Activated CD4-positive, alpha-beta T cell treated with anti-CD3 and anti-CD28 coated beads, Interleukin-2, amount 10 ng/mL, durations not matched to agents 24 days and 14 days (primary cell): ENCODE measurements at places on chromosomes 7 and 10. TPM values are rescaled to one million over a fixed set of nuclear protein-coding genes. Genes with fewer than 3 reads are reported as not detected.

- H3K4me3 ChIP-seq: no peak overlapping the region
- no peak overlapping the region for H3K27ac ChIP-seq
- H3K4me1 ChIP-seq: peaks cover 34% of the 10 kb centered on the region
- H3K27me3 ChIP-seq: no peaks in the 10 kb centered on the region
Measured at GRCh38 chr7:158805414-158805813, 23.9 kb downstream of the ESYT2 start.

DNA sequence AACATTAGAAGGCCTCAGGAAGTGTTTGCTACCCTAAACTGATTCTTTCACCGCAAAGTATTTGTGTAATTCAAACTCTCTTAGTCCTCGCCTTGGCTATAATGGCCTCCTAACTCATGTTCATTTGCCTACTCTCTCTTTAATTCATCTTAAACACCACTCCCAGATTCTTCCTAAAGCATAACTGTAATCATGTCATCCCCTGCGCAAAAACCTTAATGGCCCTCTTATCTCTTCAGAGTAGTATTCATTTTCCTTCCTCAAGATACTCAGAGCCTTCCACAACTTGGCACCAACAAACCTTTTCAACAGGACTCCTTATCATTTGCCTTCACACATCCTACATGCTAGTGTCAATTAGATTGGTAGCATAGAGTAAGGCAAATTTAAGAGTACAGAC is 42.9 kb downstream of the CSTF2T start:
- H3K36me3 ChIP-seq: no peaks in the 10 kb centered on the region
- H3K4me3 ChIP-seq: no peak overlapping the region

- H3K4me1 ChIP-seq: peaks cover 24% of the 10 kb centered on the region
- peaks cover 5% of the 10 kb centered on the region for H3K27me3 ChIP-seq
- H3K36me3 ChIP-seq: no peaks in the 10 kb centered on the region
- H3K27ac ChIP-seq: no peak overlapping the region
- no peak overlapping the region for H3K4me3 ChIP-seq
Measured at GRCh38 chr10:60735244-60735643, 43.0 kb upstream of the CDK1 start.

- H3K4me1 ChIP-seq: peaks cover 44% of the 10 kb centered on the region
- H3K27me3 ChIP-seq: peaks cover 4% of the 10 kb centered on the region
- H3K4me3 ChIP-seq: peak overlapping the region; percentile 39
- peak; percentile 86 for DNase-seq
- H3K27ac ChIP-seq: peak overlapping the region; percentile 79
Measured at GRCh38 chr7:140263277-140263676, 86.5 kb upstream of the KDM7A start.

GRCh38 chr7:99625321-99625720 is 8.6 kb downstream of the ZSCAN25 start:
- H3K27me3 ChIP-seq: no peaks in the 10 kb centered on the region
- no peak for DNase-seq
- H3K4me3 ChIP-seq: peak overlapping the region; percentile 91
- peaks cover 57% of the 10 kb centered on the region for H3K4me1 ChIP-seq

DNA sequence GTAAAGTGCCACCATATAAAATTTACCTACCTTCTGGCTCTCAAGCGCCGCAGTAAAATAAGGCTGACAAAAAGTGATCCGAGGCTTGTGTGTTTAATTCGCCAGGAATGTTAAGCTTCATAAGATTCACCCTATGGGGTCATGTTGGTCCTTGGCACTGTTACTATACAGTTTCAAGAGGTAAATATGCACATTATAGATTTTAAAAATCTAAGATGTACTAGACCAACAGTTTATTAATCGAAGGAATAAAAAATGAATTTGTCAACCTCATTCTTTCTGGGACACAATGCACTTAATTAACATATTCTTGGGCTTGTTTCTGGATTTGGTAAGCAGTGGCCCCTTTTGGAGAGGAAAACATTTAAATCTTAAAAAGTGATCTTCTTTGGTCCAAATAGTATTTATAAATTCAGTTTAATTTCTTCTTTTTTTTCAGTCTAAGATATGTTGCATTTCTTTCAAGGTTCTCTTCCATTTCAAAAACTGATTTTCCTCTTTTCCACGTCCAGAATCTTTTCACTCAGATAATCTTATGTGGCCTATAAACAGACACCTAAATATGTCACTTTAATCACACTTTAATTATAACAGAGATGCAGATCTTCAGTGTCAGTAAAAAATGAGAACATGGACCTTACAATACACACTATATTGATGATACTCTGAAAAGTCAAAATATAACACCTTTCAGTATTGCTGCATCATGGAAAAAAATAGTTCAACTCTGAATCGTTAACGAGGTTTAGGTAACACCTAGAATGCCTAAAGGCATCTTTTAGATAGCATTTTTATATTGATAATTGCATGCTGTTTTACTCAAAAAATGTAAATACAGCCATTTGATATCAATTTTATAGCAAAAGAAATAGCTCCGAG is 3.8 kb upstream of the SKIDA1 start:
- no peak overlapping the region for H3K27ac ChIP-seq
- no peak for DNase-seq
- H3K4me3 ChIP-seq: no peak overlapping the region
- H3K27me3 ChIP-seq: peaks cover 39% of the 10 kb centered on the region
- H3K36me3 ChIP-seq: peaks cover 2% of the 10 kb centered on the region
- peaks cover 35% of the 10 kb centered on the region for H3K4me1 ChIP-seq

- no peak for DNase-seq
- H3K36me3 ChIP-seq: no peaks in the 10 kb centered on the region
- no peaks in the 10 kb centered on the region for H3K27me3 ChIP-seq
- no peak overlapping the region for H3K27ac ChIP-seq
- H3K4me1 ChIP-seq: no peaks in the 10 kb centered on the region
- no peak overlapping the region for H3K4me3 ChIP-seq
Measured at GRCh38 chr10:71067098-71067740, 145.2 kb upstream of the UNC5B start.

- H3K36me3 ChIP-seq: peaks cover 4% of the 10 kb centered on the region
- H3K4me1 ChIP-seq: peaks cover 11% of the 10 kb centered on the region
- no peaks in the 10 kb centered on the region for H3K27me3 ChIP-seq
- DNase-seq: no peak
- no peak overlapping the region for H3K4me3 ChIP-seq
Measured at GRCh38 chr10:63553031-63553430, 31.8 kb downstream of the REEP3 start.

DNA sequence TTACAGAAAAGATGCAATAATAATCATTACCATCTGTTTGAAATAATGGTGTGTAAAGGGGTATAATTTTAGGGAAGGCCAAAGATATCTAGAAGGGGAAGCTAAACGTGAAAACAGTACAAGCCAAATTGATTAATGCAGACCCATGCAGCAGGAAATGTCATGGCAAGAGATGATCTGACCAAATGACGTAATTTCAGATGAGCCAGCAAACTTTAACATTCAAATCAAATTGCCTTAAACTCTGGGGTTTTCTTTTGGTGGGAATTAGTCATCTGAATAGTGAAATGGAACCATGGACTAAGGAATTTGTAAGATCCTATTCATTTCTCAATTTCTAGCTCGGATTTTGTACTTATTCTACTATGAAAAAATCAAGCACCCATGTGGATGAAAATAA is 21.4 kb upstream of the SCIN start:
- H3K4me1 ChIP-seq: no peaks in the 10 kb centered on the region
- H3K4me3 ChIP-seq: no peak overlapping the region
- H3K27ac ChIP-seq: no peak overlapping the region
- H3K36me3 ChIP-seq: no peaks in the 10 kb centered on the region
- no peak for DNase-seq
- H3K27me3 ChIP-seq: no peaks in the 10 kb centered on the region

DNA sequence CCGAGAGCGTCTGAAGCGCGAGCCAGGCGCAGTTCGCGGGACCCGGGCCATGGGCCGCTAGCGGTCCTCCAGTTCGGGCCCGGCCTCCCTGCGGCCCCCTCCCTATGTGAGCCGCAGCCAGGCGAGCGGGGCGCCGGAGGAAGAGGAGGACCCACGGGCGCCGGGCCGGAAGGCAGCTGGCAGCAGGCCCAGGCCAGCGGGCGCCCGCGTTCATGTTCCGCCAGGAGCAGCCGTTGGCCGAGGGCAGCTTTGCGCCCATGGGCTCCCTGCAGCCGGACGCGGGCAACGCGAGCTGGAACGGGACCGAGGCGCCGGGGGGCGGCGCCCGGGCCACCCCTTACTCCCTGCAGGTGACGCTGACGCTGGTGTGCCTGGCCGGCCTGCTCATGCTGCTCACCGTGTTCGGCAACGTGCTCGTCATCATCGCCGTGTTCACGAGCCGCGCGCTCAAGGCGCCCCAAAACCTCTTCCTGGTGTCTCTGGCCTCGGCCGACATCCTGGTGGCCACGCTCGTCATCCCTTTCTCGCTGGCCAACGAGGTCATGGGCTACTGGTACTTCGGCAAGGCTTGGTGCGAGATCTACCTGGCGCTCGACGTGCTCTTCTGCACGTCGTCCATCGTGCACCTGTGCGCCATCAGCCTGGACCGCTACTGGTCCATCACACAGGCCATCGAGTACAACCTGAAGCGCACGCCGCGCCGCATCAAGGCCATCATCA is 1.1 kb downstream of the ADRA2A start:
- no peak overlapping the region for H3K27ac ChIP-seq
- peak overlapping the region; percentile 78 for H3K4me3 ChIP-seq
- peak; percentile 64 for DNase-seq
- H3K36me3 ChIP-seq: peaks cover 2% of the 10 kb centered on the region
- peaks cover 7% of the 10 kb centered on the region for H3K4me1 ChIP-seq

Gene LIPJ
- total RNA-seq: not detected in 2 replicates

Gene C10orf105
- total RNA-seq: 0.26 and 0.33 TPM in 2 replicates

DNA sequence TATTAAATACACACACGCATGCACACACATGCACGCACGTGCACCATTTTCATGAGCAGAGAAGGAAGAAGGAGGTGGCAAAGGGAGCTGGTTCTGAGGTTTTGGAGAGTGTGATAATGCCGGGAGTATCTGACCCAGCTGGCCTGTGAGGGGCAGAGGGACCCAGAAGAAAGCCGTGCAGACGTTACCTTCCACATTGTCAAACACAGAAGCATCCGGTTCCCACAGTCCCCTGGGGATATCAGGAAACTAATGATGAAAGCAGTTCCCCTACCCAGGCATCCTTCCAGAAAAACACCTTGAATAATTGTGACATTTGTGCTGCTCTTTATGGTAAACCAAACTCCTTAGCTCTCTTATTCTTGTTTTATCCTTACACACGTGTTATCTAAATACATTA is 85.7 kb upstream of the FAM180A start:
- peaks cover under 1% of the 10 kb centered on the region for H3K27me3 ChIP-seq
- H3K36me3 ChIP-seq: no peaks in the 10 kb centered on the region
- peaks cover 5% of the 10 kb centered on the region for H3K4me1 ChIP-seq
- H3K27ac ChIP-seq: no peak overlapping the region
- no peak for DNase-seq

GRCh38 chr10:5036511-5036910 is 32.9 kb upstream of the AKR1C2 start:
- peaks cover 2% of the 10 kb centered on the region for H3K27me3 ChIP-seq
- H3K4me1 ChIP-seq: peaks cover 2% of the 10 kb centered on the region
- no peak overlapping the region for H3K4me3 ChIP-seq
- H3K36me3 ChIP-seq: no peaks in the 10 kb centered on the region

DNA sequence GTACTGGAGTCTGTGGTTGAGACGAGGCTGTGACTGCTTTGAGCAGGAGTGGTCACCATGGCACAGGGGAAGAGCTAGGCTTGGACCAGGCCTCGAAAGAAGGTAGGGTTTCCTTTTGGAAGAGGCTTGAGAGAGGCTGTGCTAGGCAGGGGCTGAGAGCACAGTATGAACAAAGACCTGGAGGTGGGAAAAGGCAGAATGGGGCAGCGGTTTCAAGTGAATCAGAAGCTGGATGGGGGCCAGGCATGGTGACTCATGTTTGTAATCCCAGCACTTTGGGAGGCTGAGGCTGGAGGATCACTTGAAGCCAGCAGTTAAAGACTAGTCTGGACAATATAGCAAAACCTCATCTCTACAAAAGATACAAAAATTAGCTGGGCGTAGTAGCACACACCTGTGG is 65.9 kb downstream of the CLIP2 start:
- H3K4me1 ChIP-seq: no peaks in the 10 kb centered on the region
- H3K4me3 ChIP-seq: no peak overlapping the region
- H3K27ac ChIP-seq: no peak overlapping the region
- no peaks in the 10 kb centered on the region for H3K27me3 ChIP-seq
- DNase-seq: no peak

- peaks cover 11% of the 10 kb centered on the region for H3K4me1 ChIP-seq
- H3K27me3 ChIP-seq: no peaks in the 10 kb centered on the region
- H3K27ac ChIP-seq: no peak overlapping the region
- no peak overlapping the region for H3K4me3 ChIP-seq
- peaks cover 28% of the 10 kb centered on the region for H3K36me3 ChIP-seq
Measured at GRCh38 chr7:128021366-128021765, 9.9 kb downstream of the LRRC4 start.
